ENCODE measurements at places on chromosomes 11 and 22. TPM values are rescaled to one million over a fixed set of nuclear protein-coding genes. Genes with fewer than 3 reads are reported as not detected.

The RNF141 gene
- total RNA-seq, result 53.4 TPM

The APOL3 gene
- total RNA-seq, result not detected

The IGF2 gene
- total RNA-seq, result 30.0 TPM

The OR51I1 gene
- total RNA-seq, result not detected

The CREB3L1 gene
- total RNA-seq, result 0.46 TPM

The DEUP1 gene
- total RNA-seq, result not detected

The ACTN3 gene
- 0.14 TPM for total RNA-seq

The PHRF1 gene
- 26.3 TPM for total RNA-seq

The CHRDL2 gene
- total RNA-seq, result not detected

The UPK2 gene
- total RNA-seq, result 0.56 TPM

The EMID1 gene
- 0.14 TPM for total RNA-seq

The SNX32 gene
- total RNA-seq, result 0.56 TPM

The ELMOD1 gene
- not detected for total RNA-seq

The RIBC2 gene
- total RNA-seq, result 0.46 TPM

The SEPTIN5 gene
- 68.3 TPM for total RNA-seq

The TNNI2 gene
- total RNA-seq, result 0.63 TPM

The GAL gene
- total RNA-seq, result 8.5 TPM

The LINC01488 gene
- not detected for total RNA-seq

The OR51B5 gene
- not detected for total RNA-seq

The TRIM6 gene
- 4.7 TPM for total RNA-seq

The CHST1 gene
- total RNA-seq, result 0.07 TPM

The SCO2 gene
- not detected for total RNA-seq

The OR52K2 gene
- not detected for total RNA-seq

The OR6A2 gene
- total RNA-seq, result not detected

The DERL3 gene
- 2.8 TPM for total RNA-seq

The ANKK1 gene
- total RNA-seq, result 1.2 TPM

The ART5 gene
- total RNA-seq, result not detected

The OR52I1 gene
- not detected for total RNA-seq

The RANBP1 gene
- 639 TPM for total RNA-seq

The BATF2 gene
- 0.09 TPM for total RNA-seq

The CNIH2 gene
- not detected for total RNA-seq

The MS4A3 gene
- not detected for total RNA-seq

The SCGB2A2 gene
- total RNA-seq, result not detected

The PRR14L gene
- 19.0 TPM for total RNA-seq

The DUSP18 gene
- total RNA-seq, result 8.4 TPM

The UPK3A gene
- total RNA-seq, result not detected

The KRTAP5-8 gene
- not detected for total RNA-seq

The MYEOV gene
- 1.7 TPM for total RNA-seq

The EXT2 gene
- total RNA-seq, result 73.3 TPM

The OR9Q1 gene
- total RNA-seq, result not detected

The ASRGL1 gene
- total RNA-seq, result not detected

The BCO2 gene
- not detected for total RNA-seq

The SLC22A9 gene
- not detected for total RNA-seq

The GGTLC2 gene
- not detected for total RNA-seq

The MMP27 gene
- total RNA-seq, result not detected

The SLC25A18 gene
- total RNA-seq, result 0.51 TPM

The RPS13 gene
- total RNA-seq, result 2,581 TPM
